GM12891 (cell line): ENCODE measurements at places on chromosomes 5 and 9.

- DNase-seq, result no peak
Measured at GRCh38 chr5:148808864-148809642, 17.4 kb upstream of the ADRB2 start.

DNA sequence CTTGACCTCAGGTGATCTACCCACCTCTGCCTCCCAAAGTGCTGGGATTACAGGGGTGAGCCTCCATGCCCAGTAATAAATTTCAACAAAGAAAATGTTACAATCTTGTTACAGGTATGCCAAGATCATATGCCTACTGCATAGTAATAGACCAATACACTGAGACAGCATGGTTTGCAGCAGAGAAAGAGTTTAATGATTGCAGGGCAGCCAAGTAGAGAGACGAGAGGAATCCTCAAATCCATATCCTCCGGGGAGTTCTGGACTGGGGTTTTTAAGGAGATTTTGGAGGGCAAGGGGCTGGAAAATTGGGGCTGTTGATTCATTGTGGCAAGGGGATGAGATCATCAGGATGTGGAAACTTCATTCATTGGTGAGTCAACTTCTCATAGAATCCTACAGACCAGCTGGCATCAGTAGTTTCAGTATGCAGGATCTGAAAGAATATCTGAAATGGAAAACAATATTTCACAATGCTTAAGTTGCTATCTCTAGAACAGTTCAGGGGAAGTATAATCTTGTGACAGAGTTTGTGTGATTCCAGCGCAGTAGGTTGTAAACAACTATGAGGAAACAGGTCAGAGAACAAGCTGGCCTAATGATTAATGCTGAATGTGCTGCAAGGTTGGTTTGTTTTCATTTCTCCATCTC is 14.8 kb upstream of the TUT7 start:
- no peak for DNase-seq

GRCh38 chr5:74642543-74642863 is 2.0 kb upstream of the ENC1 start:
- no peak for DNase-seq

DNA sequence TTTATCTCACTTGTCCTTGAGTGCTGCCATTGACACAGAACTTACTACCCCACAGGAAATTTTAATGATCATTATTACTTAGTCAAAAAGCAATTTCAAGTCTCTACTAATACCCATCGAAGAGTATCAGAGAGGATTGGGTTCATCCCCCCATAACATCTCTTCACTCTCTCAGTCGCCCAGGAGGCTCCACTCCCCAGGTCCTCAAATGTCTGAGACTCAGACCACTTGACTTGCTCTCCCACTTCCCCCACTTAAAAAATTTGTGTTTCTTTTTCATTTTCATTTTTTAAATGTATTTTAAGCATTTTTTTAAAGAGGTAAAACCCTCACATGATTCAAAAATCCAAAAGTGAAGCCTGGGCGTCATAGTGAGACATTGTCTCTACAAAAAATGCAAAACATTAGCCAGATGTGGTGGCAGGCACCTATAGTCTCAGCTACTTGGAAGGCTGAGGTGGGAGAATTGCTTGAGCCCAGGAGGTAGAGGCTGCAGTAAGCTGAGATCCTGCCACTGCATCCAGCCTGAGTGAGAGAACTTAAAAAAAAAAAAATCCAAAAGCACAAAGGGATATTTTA is 56.8 kb upstream of the TRAF1 start:
- no peak for DNase-seq

- DNase-seq, result no peak
Measured at GRCh38 chr9:113454914-113455761, 8.4 kb upstream of the RGS3 start.

DNA sequence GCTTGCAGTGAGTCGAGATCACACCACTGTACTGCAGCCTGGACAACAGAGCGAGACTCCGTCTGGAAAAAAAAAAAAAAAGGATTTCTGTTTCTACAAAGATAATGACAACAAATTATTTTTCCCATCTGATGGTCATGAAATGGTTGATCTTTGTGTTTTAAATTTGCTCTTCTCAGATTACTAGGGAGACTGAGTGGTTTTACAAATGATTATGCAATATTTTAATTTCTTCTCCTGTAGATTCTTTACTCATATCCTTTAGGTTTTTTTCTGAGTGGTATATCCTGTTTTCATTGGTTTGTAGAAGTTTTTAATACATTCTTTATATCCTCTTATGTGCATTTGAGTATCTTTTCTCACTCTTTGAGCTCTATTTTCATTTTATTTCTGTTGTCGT is 20.6 kb upstream of the AUH start:
- DNase-seq, result no peak

GRCh38 chr5:74594137-74595040 is 46.1 kb downstream of the ENC1 start:
- no peak for DNase-seq

GRCh38 chr5:96537386-96537785 is 104.3 kb upstream of the PCSK1 start:
- DNase-seq, result no peak

GRCh38 chr5:154562244-154562880 is 84.3 kb upstream of the HAND1 start:
- DNase-seq, result no peak

DNA sequence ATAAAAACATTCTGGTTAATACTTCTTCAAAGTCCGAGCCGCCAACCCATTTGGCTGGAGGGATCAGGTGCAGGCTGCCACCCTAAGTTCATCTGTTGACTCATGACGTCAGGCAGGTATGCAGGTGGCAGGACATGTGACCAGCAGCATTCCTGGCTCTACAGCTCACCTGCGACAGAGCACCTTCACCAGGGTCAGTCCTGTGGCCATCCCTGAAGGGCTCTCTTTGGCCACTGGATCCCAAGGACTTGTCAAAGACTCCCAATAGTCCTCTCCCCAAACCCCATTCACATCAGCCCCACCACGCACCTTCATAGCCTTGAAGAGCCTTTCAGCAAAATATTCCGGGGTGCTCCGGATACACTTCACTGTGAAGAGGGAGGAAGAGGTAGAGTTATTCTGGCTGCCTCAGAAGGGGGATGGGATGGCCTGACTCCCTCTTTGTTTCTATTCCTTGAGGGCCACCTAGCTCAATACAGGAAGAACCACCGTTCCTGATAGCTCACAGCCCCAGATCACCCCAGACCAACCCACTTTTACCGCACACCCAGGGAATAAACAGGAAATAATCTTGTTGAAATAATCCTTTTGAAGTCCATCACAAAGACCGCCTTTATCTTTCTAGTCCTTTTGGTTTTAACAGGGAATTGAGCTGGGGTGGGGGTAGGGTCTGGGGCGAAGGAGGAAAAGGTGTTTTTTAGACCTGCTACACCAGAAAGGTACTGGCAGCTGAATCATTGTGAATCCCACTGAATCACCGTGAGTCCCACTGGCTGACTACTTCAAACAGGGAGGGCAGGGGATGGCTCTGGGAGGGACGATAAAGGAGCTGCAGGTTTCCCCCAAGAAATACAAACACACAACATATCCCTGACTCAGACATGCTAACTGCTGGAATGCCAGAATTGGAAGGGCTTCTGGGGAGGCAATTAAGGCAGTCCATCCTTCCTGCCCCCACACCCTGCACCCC is 26.4 kb downstream of the ANXA6 start:
- no peak for DNase-seq

DNA sequence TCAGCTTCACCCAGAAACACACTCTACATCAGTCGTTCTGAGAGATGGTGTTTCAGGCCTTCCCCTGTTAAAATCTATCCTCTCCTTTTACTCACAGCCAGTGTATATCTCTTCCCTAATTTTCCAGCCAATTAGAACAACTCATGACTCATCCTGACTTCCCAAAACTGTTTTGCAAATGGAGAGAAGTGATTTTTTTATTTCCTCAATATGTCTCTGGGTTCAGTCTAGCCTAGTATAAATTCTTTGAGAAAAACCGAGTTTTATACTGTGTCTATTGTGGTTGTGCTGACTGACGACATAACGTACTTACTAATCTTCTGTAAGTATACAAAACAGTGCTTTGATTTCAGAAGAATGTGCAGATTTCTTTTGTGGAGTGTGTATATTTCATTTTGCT is 28.4 kb upstream of the CAST start:
- DNase-seq, result no peak

- DNase-seq, result no peak
Measured at GRCh38 chr5:6739603-6740002, 26.4 kb downstream of the TENT4A start.

- DNase-seq, result no peak
Measured at GRCh38 chr9:138103111-138103848, 225.7 kb downstream of the CACNA1B start.

DNA sequence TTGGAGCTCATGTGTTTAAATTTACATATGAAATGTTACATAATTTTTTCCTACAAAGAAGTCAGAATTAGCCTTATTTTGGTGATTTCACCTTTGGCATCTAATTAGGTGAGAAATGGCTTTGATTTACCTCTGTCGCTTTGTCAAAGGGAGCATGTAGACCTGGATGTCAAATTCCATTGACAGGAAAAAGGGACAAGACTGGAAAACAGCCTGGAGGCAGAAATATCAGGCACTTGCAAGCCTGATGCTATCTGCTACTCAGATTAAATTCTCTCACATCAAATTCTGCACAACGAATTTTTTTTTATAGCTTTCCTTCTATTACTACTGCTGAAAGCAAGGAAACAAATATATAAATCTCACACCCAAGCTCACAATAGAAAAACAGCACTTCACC is 54.1 kb upstream of the CTNND2 start:
- DNase-seq, result no peak

GRCh38 chr5:107640568-107640967 is 30.2 kb downstream of the EFNA5 start:
- DNase-seq, result no peak

- no peak for DNase-seq
Measured at GRCh38 chr5:40276426-40277102, 403.2 kb upstream of the PTGER4 start.

- DNase-seq, result no peak
Measured at GRCh38 chr9:87786423-87786822, 60.5 kb downstream of the CTSL start.
